CD4-positive, alpha-beta T cell treated with Interleukin-6 at 100 ng/mL for 8 hours (primary cell): ENCODE measurements at places on chromosomes 7 and 10.

- peak; percentile 23 for DNase-seq
These were observed 142.5 kb upstream of the TCERG1L start for GRCh38 chr10:131453721-131454634.

- no peak for DNase-seq
These were observed 9.3 kb downstream of the PLAC9 start for GRCh38 chr10:80141696-80142460.

DNA sequence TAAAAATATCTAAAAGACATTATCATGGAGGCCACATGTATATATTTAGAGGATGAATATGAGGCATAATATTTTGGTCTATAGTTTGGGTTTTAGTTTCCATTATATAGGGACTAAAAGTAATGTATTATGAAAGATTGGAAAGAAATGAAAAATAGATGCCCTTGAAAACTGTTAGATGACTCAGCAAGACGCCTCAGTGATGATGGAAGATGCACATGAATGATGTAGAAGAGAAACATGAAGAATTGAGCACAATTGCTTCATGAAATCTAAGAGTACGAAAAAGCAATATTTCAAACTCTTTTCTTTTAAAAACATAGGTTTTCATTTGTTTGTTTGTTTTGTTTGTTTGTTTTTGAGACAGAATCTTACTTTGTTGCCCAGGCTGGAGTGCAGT is 89.8 kb downstream of the ARL4A start:
- no peak for DNase-seq

- DNase-seq, result no peak
These were observed 1.8 kb downstream of the GNAI1 start for GRCh38 chr7:80136261-80137055.

- DNase-seq, result peak; percentile 54
These were observed 47.9 kb upstream of the NPFFR1 start for GRCh38 chr10:70331486-70332268.

DNA sequence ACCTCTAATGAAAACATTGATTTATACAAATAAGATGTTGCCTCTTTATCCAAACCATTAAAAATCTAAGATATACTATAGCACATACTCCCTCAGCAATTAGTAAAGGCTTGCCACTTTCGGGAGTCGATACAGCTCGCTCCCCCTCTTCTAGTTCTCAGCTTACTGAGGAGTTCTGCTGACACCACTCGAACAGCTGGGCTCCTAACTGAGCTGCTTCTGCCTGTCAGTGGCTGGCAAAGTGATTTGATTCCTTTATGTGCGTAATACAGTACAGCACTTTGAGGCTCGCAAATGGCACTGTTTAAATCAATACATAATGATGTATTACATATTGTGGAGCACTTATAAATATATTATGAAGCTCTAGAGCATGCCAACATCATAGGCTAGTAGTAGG is 241.8 kb downstream of the CREB5 start:
- no peak for DNase-seq

- peak; percentile 50 for DNase-seq
These were observed 11.1 kb downstream of the STEAP1B start for GRCh38 chr7:22488643-22489462.

GRCh38 chr7:69643708-69644445 is 45.6 kb downstream of the AUTS2 start:
- DNase-seq, result no peak

DNA sequence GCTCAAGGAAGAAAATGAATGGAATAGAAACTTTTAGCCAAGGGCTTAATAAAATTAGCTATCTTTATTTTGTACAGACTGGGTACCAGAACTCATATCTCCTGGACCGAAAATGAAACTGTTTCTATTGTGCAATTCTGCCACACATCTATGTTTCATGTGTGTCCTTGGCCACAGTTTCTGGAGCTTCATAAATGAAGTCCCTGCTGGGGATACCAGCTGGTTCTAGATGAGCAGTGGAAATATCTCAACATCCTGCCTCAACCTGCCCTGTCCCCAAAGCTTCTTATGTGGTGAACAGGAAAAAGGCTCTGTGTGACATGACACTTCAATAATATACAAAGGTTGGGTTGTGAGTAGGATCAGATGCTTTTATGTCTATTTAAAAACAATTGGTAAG is 310.1 kb upstream of the SORCS1 start:
- no peak for DNase-seq

DNA sequence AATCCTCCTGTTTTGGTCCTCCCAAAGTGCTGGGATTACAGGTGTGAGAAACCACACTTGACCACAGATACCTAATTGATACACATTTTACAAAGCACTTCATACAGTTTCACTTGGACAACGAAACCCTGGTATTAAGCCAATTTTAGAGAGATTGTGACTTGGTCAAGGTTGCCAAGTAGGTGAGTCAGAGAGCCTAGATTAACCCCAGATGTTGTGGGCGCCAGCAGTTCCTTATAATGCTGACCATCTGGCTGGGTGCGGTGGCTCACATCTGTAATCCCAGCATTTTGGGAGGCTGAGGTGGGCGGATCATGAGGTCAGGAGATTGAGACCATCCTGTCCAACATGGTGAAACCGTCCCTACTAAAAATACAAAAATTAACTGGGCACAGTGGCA is 4.9 kb upstream of the PHKG1 start:
- no peak for DNase-seq
